Sciatic nerve (tissue), 2 donors: ENCODE measurements at places on chromosomes 2 and 18.

GRCh38 chr2:240725671-240726070, 34.0 kb downstream of the AQP12A start:
- no peak for DNase-seq

- no peak for DNase-seq
These were observed 11.3 kb upstream of the DPP4 start for GRCh38 chr2:162085090-162085891.

- no peak for DNase-seq
These were observed 314.7 kb upstream of the LYPD1 start for GRCh38 chr2:132984731-132985130.

DNA sequence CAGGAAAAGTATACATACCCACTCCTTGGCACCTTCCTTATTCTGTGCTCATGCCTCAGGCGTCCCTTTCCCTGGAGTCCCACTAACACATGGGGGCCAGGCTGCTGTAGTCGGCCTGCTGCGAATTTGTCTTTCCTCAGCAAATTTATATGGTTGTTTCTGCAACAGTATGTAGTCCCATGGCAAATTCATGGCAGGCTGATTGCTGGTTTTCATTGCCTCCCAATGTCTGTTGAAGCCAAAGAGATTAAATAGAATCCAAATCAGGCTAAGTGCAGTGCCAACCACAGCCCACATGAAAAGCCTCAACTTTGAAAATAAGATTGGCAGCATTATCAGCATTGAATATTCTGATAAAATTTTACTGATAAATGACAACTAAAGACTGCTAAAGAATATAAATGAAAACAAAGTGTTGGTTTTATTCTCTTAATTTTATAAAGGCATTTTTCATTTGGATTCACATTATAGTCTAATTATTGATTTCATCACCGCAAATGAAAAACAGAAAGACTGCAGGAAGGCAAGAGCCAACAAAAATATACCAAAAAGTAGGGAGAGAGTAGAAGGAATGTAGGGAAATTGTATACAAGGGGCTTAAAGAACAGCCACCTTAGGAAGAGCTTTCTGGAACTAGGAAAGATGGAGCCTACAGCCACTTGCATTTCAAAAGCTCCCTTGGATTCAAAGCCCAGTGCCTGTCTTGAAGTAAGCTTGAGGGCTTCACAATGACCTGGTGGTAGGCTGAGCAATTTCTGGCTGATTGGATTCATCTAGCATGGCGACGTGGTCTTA, 283.7 kb upstream of the MMADHC start:
- no peak for DNase-seq

GRCh38 chr2:46956981-46957531, 41.5 kb upstream of the MCFD2 start:
- no peak for DNase-seq

- DNase-seq, result no peak
These were observed 342.8 kb downstream of the MTX2 start for GRCh38 chr2:176612036-176612435.

DNA sequence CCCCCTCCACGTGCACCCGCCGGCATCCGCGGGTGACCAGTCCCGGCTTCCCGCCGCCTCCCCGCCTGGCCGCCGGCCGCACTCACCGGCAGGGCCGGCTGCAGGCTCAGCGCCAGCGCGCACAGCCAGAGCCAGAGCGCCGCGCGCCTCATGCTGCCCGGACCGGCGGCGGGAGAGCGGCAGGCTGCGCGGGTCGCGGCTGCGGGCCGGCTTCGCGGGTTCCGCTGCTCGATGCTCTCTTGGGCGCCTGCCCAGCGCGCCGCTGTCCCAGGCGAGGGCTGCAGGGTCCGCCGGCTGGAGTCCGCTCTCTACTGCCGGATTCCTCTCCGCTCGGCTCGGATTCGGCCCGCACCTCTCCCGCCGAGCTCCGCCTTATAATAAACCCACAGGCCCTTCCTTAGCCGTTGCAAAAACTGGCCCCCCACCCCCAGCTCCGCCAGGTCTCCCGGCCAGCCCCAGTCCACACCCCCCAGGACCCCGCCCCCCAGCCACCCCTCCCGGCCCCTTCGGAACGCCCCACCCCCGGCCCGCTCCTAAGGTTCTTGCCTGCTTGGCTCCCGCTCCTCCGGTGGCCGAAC, at the start of gene SDC1:
SDC1 (minus strand) TSS at position 415 of the 578 bp plus-strand sequence; CDS start at position 152, 263 bp downstream.
- DNase-seq, result peak; percentile 69

DNA sequence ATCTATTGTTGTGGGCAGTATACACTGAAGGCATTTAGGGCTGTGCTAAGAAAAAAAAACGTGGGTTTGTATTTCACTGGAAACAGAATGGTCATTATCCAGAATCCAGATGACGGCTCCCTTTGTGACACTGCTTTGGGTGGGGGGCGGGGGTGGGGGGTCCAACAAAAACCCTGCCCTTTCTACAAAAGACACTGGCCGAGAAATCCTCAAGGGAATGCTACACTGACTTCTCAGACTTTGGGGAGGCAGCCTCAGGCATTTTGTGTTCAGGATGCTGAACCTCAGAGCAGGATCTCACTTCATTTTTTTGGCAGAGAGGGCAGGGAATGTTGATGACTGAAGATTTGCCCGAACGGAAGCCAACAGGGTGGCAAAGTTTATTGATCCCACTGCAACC, 417.1 kb downstream of the HRH4 start:
- no peak for DNase-seq

- no peak for DNase-seq
These were observed 108.7 kb downstream of the TRIM43 start for GRCh38 chr2:95700519-95700918.

GRCh38 chr2:227326783-227327182, 1.7 kb downstream of the MFF start:
- no peak for DNase-seq

DNA sequence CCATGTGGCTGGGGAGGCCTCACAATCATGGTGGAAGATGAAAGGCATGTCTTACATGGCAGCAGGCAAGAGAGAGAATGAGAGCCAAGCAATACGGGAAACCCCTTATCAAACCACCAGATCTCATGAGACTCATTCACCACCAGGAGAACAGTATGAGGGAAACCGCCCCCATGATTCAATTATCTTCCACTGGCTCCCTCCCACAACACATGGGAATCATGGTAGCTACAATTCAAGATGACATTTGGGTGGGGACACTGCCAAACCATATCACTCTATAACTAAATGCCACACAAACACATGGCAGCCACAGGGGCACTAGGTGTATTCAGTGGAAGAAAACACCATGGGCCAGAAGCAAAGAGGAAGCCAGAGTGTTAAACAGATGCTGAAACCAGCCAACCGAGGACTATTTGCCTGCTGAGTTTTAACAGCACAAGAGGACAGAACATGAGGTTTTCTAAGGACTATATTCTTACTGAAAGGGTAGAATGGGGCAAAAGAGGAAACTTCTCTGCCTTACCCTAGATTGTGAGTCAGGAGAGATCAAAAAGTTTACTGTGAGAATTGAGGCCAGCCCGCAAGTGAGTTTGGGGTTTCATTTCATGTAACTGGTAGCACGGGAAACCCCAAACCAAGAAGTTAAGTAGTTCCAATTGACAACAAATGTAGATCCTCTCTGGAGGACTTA, 49.2 kb downstream of the SIGLEC15 start:
- no peak for DNase-seq

DNA sequence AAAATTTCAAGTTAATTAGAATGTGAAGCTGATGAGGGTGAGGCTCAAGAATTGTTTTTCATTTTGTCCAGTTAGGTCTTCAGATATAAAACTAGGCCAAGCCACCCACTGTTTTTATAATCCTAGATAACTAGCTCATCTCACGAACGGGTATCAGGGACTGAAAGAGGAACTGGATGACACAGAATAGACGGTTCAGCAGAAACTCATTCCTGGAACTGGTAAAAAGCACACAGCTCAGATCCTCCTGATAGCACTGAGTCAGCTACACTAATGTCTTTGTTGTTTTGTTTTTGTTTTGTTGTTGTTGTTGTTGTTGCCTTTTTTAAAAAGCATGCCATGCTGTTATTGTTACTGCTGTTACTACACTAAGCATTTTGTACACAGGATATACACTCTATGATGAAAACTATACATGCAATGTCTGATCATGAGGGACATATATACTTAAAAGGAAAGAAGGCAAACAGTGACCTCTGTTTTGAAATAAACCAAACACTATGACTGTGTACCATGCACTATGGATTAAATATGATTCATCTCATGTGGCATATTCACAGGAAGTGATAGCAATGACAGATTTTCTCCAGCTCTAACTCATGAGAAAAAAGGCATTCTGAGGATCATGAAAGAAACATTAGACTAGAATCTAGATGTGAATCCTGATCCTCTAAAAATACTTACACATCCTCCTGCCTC, 437.6 kb downstream of the NCKAP5 start:
- DNase-seq, result no peak

- DNase-seq, result no peak
These were observed 52.6 kb upstream of the TPO start for GRCh38 chr2:1360557-1361250.

DNA sequence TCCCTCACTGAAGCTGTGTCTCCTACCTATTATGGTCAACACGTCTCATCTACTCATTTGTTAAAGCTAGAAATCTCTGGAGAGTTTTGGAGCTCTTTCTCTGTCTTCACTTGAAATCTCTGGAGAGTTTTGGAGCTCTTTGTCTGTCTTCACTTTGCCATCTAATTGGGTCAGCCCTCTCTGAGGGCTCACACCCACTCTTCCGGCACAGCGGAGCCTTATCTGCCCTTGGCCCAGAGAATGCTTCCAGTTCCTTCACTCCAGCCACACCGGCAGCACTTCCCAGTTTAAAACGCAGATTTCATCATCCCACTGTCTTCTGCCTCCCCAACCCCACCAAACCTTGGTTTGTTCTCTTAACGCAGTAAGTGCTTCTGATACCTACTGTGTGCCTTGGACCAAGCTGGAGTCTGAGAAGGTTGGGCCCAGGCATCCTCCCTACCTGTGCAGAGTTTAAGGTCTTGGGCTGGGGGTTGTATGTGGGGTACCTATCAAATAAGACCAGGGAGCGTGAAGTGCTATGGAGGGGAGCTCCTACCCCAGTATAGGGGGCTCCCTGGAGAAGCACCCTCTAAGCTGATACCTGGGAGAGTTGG, 5.0 kb downstream of the HPCAL1 start:
- DNase-seq, result no peak

GRCh38 chr18:36610661-36611060, 218.1 kb downstream of the TPGS2 start:
- no peak for DNase-seq

GRCh38 chr2:112004253-112004645, 50.8 kb upstream of the TMEM87B start:
- DNase-seq, result peak; percentile 67

DNA sequence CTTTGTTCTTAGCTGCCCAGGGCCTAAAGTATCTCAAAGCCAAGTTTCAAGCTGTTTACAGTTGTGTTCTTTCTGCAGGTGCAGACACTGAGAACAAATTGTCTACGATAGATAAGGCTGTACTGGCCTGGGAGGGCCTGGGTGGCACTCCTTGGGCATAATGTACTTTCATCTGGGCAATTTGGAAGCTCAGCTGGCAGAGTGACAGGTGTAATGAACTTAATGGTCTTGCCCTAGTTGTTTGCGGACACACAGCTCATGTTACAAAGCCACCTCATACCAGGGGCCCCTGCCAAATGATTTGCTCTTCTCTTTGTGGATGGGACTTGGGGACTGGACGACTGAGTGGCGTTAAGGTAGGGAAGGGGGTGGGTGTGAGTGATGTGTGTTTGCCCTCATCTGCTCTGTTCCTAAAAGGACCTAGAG, 4.3 kb downstream of the LDLRAD4 start:
- no peak for DNase-seq

- DNase-seq, result no peak
These were observed 469.8 kb upstream of the ACVR2A start for GRCh38 chr2:147375073-147375472.

- DNase-seq, result no peak
These were observed 399.4 kb upstream of the HNRNPA3 start for GRCh38 chr2:176813156-176813555.

DNA sequence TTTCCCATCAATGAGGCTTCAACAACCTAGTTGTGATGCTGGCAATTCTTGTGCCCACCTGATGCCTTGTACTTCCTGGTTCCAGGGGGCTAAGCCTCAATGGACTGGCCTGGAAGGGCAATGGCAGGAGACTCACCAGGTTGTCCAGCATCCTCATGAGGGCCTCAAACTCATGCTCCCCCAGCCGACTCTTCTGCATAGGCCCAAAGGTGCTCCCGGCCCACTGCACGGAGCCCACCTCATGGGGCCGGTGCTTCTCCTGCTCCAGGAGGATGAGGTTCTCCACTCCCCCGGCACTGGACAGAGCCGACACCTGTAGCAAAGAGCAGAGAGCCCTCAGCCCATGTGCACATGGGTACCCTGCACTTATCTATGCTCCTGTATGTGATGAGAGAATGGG, 84.5 kb downstream of the ADD2 start:
- peak; percentile 18 for DNase-seq

- no peak for DNase-seq
These were observed 12.0 kb upstream of the SRBD1 start for GRCh38 chr2:45623098-45623497.

- DNase-seq, result no peak
These were observed 11.1 kb upstream of the KIDINS220 start for GRCh38 chr2:8848328-8849100.

- DNase-seq, result no peak
These were observed 39.1 kb downstream of the TMEM163 start for GRCh38 chr2:134679745-134680144.

GRCh38 chr2:203594541-203594940, 59.4 kb upstream of the RAPH1 start:
- DNase-seq, result no peak

GRCh38 chr2:9846554-9846953, 3.3 kb downstream of the TAF1B start:
- no peak for DNase-seq

GRCh38 chr2:197273485-197273884, 37.1 kb downstream of the ANKRD44 start:
- DNase-seq, result no peak

DNA sequence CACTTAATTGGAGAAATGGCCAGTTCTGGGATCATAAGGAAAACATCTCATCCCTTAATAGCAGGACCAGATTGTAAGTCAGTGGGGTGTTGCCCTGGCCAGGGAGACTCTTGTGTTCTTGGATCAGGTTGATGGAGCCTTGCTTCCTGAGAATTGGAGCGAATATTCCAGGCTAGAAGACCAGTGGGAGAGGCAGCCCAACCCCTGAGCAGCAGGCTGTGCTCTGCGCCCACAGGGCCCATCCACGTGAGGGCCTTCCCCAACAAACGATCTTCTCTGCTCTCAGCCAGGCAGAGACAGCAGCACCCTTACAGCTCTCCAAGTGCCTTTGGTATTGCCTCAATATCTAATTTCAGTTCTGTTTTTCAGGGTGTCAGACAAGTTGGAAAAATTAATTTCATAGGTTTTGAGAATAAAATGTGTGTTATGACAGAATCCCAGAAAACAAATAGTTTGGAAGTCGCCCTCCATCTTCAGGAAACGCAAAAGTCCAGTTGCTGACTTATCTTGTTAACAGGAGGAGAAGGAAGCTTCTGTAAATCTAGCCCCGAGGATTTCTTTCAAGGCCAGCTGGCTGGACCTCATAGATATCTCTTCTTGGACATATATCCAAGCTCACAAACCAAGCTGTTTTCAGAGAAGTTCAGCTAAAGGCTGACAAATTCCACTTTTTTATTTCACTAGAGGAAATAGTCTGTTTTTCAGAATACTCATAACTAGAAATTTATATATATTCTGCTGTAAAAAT, 105.5 kb downstream of the COPS8 start:
- no peak for DNase-seq

- no peak for DNase-seq
These were observed 332.3 kb downstream of the NCKAP5 start for GRCh38 chr2:133235968-133236367.
